Glutamatergic neuron (in vitro differentiated cells): ENCODE measurements at places on chromosomes 2 and 18. TPM values are rescaled to one million over a fixed set of nuclear protein-coding genes. Genes with fewer than 3 reads are reported as not detected.

GRCh38 chr2:383888-384287 lies 96.0 kb upstream of the ALKAL2 start:
- no peak overlapping the region for H3K27ac ChIP-seq
- no peaks in the 10 kb centered on the region for H3K36me3 ChIP-seq
- no peak overlapping the region for H3K4me3 ChIP-seq
- peaks cover 6% of the 10 kb centered on the region for H3K4me1 ChIP-seq

GRCh38 chr2:47798631-47799030 lies 15.7 kb downstream of the MSH6 start:
- H3K4me3 ChIP-seq: no peak overlapping the region
- H3K4me1 ChIP-seq: no peaks in the 10 kb centered on the region
- DNase-seq: no peak
- H3K27me3 ChIP-seq: no peaks in the 10 kb centered on the region
- H3K27ac ChIP-seq: no peak overlapping the region

GRCh38 chr2:84301717-84302116 lies 157.4 kb downstream of the SUCLG1 start:
- H3K4me3 ChIP-seq: no peak overlapping the region
- peaks cover 30% of the 10 kb centered on the region for H3K4me1 ChIP-seq
- peaks cover 19% of the 10 kb centered on the region for H3K36me3 ChIP-seq
- peak overlapping the region; percentile 25 for H3K27ac ChIP-seq

GRCh38 chr2:98269830-98270229 lies 76.4 kb upstream of the CNGA3 start:
- H3K27ac ChIP-seq: no peak overlapping the region
- no peak overlapping the region for H3K4me3 ChIP-seq
- H3K27me3 ChIP-seq: no peaks in the 10 kb centered on the region
- H3K4me1 ChIP-seq: peaks cover 2% of the 10 kb centered on the region

GRCh38 chr18:9869715-9870430 lies 15.9 kb upstream of the TXNDC2 start:
- no peak overlapping the region for H3K27ac ChIP-seq
- peaks cover 4% of the 10 kb centered on the region for H3K27me3 ChIP-seq
- DNase-seq: no peak
- H3K36me3 ChIP-seq: peaks cover 18% of the 10 kb centered on the region
- H3K4me1 ChIP-seq: peaks cover 5% of the 10 kb centered on the region

- peaks cover 3% of the 10 kb centered on the region for H3K4me1 ChIP-seq
- H3K4me3 ChIP-seq: no peak overlapping the region
- H3K27ac ChIP-seq: no peak overlapping the region
- DNase-seq: no peak
These were observed 53.2 kb downstream of the ADCYAP1 start for GRCh38 chr18:957829-958228.

DNA sequence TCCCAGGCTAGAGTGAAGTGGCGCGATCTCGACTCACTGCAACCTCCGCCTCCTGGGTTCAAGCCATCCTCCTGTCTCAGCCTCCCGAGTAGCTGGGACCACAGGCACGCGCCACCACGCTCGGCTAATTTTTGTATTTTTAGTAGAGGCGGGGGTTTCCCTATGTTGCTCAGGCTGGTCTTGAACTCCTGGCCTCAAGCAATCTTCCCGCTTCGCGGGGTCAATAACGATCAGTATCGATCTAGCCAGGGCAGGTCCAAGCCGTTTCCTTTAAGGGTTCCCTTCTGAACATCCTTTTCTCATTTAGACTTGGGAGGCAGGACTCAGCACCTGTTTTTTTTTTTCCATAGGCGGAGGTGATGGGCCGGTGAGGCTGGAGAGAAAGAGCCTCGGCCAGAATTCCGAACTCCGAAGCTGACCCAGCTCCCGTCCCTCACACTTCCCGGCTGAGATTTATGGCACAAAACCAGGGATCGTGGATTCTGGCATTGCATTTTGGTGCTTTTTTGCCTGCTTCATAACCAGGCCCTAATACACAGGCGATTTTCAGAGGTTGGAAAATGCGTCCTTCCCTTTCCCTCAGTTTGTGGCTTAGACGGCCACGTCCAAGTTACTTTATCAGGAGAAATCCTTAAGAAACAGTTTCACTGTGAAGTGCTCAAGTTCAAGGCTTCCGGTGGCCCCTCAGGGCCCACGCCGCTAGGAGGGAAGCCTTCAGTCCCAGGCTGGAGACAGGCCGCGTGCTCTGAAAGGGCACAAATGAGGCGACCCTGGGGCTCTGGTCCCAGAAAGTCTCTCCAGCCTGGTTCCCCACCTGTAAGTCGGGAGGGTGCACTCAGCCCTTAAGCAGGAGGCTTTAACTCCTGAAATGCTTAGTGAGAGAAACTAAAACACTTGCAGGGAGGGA lies 998 bp upstream of the SLC66A3 start:
- H3K4me1 ChIP-seq: peaks cover 2% of the 10 kb centered on the region
- peak overlapping the region; percentile 48 for H3K27ac ChIP-seq
- DNase-seq: no peak
- H3K27me3 ChIP-seq: no peaks in the 10 kb centered on the region
- peak overlapping the region; percentile 79 for H3K4me3 ChIP-seq

GRCh38 chr2:51387235-51387634 lies 355.3 kb upstream of the NRXN1 start:
- no peaks in the 10 kb centered on the region for H3K4me1 ChIP-seq
- DNase-seq: no peak
- peaks cover 2% of the 10 kb centered on the region for H3K27me3 ChIP-seq
- no peaks in the 10 kb centered on the region for H3K36me3 ChIP-seq

DNA sequence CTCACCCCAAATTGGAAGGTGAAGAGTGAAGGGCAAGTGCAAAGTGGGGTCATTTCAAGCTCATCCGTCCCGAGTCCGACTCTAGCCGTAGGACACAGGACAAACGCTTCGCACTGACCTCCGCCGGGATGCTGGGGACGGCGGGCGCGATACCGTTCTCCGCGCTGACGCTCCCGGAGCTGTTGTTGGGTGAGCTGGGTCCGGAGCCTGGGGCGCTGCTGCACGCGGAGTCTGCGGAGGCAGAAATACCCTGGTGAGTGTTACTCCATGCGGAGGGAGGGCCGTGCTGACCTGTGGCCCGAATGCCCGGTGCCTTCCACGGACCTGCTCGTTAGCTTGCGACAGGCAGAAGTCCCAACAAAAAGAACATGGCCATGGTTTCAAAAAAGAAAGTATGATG lies 261.3 kb downstream of the HDAC4 start:
- DNase-seq: no peak
- peaks cover 8% of the 10 kb centered on the region for H3K27me3 ChIP-seq
- H3K4me1 ChIP-seq: peaks cover 1% of the 10 kb centered on the region
- peaks cover 11% of the 10 kb centered on the region for H3K36me3 ChIP-seq
- H3K4me3 ChIP-seq: no peak overlapping the region

- no peaks in the 10 kb centered on the region for H3K36me3 ChIP-seq
- no peak overlapping the region for H3K4me3 ChIP-seq
- no peaks in the 10 kb centered on the region for H3K4me1 ChIP-seq
- H3K27me3 ChIP-seq: peaks cover 2% of the 10 kb centered on the region
- no peak overlapping the region for H3K27ac ChIP-seq
- no peak for DNase-seq
These were observed 225.0 kb downstream of the SUCLG1 start for GRCh38 chr2:84234103-84234502.

GRCh38 chr2:48315896-48316194 lies 214.1 kb upstream of the STON1 start:
- H3K27me3 ChIP-seq: peaks cover 9% of the 10 kb centered on the region
- peak; percentile 59 for DNase-seq
- peak overlapping the region; percentile 99 for H3K4me3 ChIP-seq
- H3K36me3 ChIP-seq: peaks cover under 1% of the 10 kb centered on the region

DNA sequence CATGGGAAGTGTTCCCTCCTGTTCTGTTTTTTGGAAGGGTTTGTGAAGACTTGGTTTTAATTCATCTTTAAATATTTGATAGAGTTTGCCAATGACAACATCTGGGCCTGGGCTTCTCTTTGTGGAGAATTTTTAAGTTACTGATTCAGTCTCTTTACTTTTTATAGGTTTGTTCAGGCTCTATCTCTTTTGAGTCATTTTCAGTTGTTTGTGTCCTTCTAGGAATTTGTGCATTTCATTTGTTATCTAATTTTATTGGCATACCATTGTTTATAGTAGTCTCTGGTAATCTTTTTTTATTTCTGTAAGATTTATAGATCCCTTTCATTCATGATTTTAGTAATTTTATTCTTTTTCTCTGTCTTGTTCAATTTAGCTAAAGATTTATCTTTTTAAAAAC lies 14.6 kb downstream of the SCLY start:
- peak overlapping the region; percentile 6 for H3K27ac ChIP-seq
- H3K27me3 ChIP-seq: no peaks in the 10 kb centered on the region
- DNase-seq: no peak
- H3K4me1 ChIP-seq: no peaks in the 10 kb centered on the region
- H3K4me3 ChIP-seq: no peak overlapping the region

DNA sequence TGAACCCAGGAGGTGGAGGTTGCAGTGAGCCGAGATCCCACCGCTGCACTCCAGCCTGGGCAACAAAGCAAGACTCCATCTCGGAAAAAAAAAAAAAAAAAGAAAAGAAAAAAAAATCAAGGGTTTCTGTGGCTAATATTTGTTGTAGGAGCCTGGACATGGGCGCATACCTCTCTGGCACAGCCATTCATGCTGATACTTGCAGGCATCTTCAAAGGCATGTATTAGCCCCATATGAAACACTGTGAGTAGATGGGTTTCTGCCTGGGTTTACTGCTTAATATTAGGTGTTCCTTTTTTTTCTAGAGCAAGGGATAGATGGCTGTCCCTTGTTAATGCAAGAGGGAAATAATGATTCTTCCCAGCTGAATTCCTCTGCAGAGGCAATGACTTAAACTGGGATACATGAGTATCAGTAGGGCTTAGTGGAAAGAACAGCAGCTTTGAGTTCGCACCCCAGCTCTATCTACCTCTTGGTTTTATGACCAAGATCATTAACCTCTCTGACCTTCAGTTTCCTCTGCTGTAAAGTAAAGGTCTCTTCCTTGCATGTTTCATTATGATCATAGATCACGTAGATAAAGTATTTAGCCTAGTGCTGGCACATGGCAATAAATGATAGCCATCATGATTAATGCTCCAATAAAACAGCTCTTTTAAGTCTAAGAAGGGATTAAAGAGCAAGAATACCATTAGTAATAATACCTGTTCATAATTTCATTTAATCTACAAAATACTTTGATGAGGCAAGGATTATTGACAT lies 4.5 kb upstream of the ATL2 start:
- no peaks in the 10 kb centered on the region for H3K36me3 ChIP-seq
- H3K4me1 ChIP-seq: peaks cover 8% of the 10 kb centered on the region
- DNase-seq: no peak
- peaks cover 7% of the 10 kb centered on the region for H3K27me3 ChIP-seq

- H3K27me3 ChIP-seq: peaks cover 10% of the 10 kb centered on the region
- no peaks in the 10 kb centered on the region for H3K36me3 ChIP-seq
- H3K4me3 ChIP-seq: peak overlapping the region; percentile 73
- H3K4me1 ChIP-seq: peaks cover 20% of the 10 kb centered on the region
These were observed 6.0 kb upstream of the ALLC start for GRCh38 chr2:3651691-3652648.

DNA sequence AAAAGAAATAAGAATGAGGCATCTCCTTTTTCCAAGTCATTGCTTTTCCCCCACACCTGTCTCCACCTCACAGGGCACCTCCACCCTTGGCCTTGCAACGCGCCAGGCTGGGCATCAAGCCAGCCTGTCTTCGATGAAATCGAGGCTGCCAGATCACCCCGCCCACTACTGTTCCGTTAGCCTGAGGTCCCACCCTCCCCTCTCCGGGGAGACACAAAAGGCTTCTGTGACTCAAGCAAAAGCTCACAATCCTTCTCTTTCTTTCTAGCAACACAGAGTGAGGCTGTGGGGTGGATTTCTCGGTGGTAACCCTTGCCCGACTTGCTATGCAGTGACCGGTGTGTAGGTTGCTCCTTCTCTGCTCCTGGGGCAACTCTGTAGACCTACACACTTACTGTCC lies 9.9 kb downstream of the TNP1 start:
- no peak overlapping the region for H3K27ac ChIP-seq
- H3K27me3 ChIP-seq: no peaks in the 10 kb centered on the region
- DNase-seq: no peak
- no peaks in the 10 kb centered on the region for H3K36me3 ChIP-seq

GRCh38 chr2:103174711-103175110 lies 412.9 kb downstream of the TMEM182 start:
- H3K27me3 ChIP-seq: no peaks in the 10 kb centered on the region
- no peak overlapping the region for H3K27ac ChIP-seq
- no peak for DNase-seq
- peaks cover 2% of the 10 kb centered on the region for H3K4me1 ChIP-seq
- H3K36me3 ChIP-seq: no peaks in the 10 kb centered on the region

DNA sequence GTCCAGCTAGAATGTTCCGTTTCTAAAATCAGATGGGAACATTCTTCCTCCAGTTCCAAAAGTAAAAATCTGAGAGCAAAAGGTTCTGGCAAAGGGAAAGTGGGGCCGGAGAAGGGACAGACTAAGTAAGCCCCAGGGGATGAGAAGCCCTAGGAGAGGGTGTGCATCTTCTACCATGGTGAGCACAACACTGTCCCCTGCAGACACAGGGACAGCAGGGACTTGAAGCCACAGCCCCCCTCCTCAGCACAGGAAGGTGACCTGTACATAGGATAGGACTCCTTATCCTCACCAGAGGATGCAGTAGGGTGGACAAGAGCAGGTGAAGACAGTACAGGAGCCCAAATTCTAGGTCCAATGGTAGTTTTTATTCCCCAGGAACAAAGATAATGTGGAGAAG lies 12.6 kb upstream of the ATRAID start:
- peak overlapping the region; percentile 39 for H3K4me3 ChIP-seq
- H3K4me1 ChIP-seq: peaks cover 7% of the 10 kb centered on the region
- H3K27me3 ChIP-seq: peaks cover 5% of the 10 kb centered on the region
- peak overlapping the region; percentile 92 for H3K27ac ChIP-seq
- no peak for DNase-seq

- no peak for DNase-seq
- no peak overlapping the region for H3K27ac ChIP-seq
- no peak overlapping the region for H3K4me3 ChIP-seq
- H3K4me1 ChIP-seq: no peaks in the 10 kb centered on the region
These were observed 388.9 kb upstream of the RGPD4 start for GRCh38 chr2:107437807-107438206.

- DNase-seq: no peak
- H3K27ac ChIP-seq: peak overlapping the region; percentile 95
- peaks cover 19% of the 10 kb centered on the region for H3K4me1 ChIP-seq
- no peak overlapping the region for H3K4me3 ChIP-seq
These were observed 401.5 kb upstream of the TRIB2 start for GRCh38 chr2:12315224-12315623.

LTBP1 gene
- 3.9 TPM for total RNA-seq

LBX2 gene
- 0.96 TPM for total RNA-seq

CDK5R2 gene
- total RNA-seq: 46.1 TPM

APLF gene
- total RNA-seq: 4.4 TPM

LRRTM1 gene
- total RNA-seq: 3.8 TPM

SLC5A7 gene
- total RNA-seq: 0.27 TPM

INPP1 gene
- 41.7 TPM for total RNA-seq

ITM2C gene
- 72.0 TPM for total RNA-seq

HTR2B gene
- not detected for total RNA-seq

NXPH2 gene
- 0.83 TPM for total RNA-seq

UGT1A10 gene
- not detected for total RNA-seq

ANKRD62 gene
- total RNA-seq: 0.17 TPM
